ENCODE measurements at places on chromosomes 13 and 19. TPM values are rescaled to one million over a fixed set of nuclear protein-coding genes. Genes with fewer than 3 reads are reported as not detected.

GRCh38 chr13:111202156-111202621, 87.1 kb downstream of the ARHGEF7 start:
- no peak for DNase-seq

HTR2A gene
- total RNA-seq, result not detected

ZNF816 gene
- 24.0 TPM for total RNA-seq

FCAR gene
- total RNA-seq, result not detected

DNA sequence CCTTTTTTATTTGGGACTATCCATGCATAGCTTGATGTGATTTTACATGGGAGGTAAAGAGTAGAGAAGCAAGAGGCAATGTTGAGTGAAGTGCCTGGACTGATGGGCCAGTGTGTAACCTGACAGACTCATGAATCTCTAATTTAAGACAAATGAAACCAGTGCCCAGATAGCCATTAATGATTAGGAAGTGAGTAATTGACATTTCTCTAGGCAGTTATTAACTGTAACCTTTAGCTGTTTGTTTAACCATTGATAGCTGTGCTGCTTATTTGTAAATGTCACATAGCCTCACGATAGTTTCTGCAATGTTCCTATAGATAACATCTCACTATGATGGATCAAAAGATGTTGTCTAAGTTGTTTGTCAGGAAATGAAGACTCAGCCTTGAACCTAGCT, 1047.5 kb upstream of the SPRY2 start:
- no peak for DNase-seq

- peak; percentile 13 for DNase-seq
These were observed 14.4 kb upstream of the FBN3 start for GRCh38 chr19:8163759-8164158.

DNA sequence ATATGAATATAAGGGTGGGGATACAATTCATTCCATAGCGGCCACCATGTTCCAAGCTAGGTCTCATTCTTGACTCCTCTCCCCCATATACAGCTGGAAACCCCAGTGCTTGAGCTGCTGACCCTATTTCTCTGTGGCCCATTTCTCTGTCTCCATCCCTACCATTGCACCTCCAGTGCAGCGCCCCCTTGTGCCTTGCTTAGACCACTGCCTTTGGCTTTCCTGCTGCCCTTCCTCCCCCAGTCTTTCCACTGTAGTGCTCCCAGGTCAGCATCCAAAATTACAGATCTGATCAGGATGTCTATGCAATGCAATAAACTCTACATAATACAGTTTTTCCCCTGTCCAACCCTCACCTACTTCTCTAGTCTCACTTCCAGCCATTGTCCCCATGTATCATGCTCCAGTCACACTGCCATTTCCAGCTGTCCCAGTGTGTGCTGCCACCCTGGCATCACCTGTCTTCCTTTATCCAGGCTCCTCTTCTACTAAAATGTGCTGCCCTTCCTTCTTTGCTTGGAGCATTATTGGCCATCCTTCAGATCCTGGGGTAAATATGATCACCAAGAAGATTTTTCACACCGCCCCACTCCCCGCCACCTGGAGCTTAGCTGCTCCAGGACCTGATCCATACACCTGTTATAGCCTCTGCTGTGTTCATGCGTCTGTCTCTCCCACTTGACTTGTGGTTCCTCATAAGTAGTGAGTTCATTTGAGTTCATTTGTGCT, 199.4 kb upstream of the IPO5 start:
- no peak for DNase-seq

DNA sequence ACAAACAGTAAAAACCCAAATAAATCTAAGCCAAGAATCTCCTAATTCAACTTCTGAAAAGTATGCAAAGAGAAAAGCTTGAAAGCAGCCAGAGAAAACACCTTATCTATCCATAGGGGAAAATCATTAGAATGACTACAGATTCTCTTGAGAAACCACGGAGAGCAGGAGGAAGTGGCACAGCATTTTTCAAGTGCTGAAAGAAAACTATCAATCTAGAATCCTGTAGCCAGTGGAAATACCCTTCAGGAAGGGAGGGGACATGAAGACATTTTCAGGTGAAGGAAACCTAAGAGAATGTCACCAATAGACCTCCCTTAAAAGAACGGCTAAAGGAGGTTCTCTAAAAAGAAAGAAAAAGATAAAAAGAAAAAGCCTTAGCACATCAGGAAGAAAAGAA, 66.2 kb upstream of the XPO4 start:
- no peak for DNase-seq

DNA sequence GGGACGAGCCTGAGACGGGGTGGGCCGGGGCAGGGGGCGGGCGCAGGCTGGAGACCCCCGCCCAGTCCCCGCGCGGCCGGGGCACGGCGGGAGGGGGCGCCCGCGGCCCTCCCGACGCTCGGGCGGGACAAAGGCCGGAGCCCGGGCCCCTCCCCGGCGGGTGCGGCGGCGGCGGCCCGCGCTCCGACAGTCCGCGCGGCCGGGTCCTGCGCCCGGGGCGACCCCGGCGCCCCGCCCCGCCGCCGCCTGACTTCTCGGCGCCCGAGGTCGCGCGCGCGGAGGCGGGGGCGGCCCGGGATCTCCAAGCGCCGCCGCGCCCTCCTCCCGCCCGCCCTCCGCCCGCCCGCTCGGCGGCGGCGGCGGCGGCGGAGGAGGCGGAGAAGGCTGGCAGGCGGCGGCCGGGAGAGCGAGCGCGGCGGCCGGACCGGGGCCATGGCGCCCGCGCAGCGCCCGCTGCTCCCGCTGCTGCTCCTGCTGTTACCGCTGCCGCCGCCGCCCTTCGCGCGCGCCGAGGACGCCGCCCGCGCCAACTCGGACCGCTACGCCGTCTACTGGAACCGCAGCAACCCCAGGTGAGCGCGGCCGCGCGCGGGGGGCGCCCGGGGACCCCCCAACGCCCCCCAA, at the start of gene EFNA2:
EFNA2 (plus strand) TSS at position 137 of the 624 bp plus-strand sequence; CDS start at position 433, 296 bp downstream.
- no peak for DNase-seq

DNA sequence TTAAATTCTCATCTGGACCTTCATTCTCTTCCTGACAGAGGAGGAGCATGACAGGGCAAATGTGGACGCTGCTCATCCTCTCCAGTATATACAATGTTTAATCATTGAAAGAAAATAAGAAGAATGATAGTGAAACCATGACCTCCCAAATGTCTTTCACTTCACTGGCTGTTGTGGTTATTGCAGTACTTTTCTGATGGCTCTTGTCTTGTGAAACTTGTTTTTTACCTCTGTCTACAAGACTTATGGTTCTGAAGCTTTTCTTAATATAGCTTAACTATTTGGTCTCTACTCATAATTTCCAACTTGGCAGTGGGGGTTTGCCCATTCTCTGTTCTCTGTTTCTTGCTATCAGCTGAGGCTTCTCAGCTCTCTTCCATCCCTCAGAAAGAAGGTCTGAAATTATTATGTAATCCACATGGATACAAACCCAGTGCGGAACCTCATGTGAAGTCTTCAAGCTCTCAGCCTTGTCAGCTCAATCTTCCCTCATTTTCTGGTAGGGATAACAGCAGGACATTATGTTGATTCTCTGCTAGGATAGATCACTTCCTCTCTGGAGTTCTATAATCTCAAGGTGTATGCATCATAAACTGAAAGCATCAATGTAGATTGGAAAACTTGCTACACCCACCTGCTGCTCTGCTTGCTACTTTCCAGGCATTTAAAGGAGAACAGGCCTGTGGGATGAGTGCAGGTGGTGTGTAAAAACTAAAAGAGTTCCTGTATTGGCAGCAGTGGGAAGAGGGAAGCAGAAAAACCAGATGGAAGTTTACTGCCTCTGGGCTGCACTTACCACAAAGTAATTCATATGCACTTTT, 250.3 kb upstream of the HTR2A start:
- DNase-seq, result no peak

DNA sequence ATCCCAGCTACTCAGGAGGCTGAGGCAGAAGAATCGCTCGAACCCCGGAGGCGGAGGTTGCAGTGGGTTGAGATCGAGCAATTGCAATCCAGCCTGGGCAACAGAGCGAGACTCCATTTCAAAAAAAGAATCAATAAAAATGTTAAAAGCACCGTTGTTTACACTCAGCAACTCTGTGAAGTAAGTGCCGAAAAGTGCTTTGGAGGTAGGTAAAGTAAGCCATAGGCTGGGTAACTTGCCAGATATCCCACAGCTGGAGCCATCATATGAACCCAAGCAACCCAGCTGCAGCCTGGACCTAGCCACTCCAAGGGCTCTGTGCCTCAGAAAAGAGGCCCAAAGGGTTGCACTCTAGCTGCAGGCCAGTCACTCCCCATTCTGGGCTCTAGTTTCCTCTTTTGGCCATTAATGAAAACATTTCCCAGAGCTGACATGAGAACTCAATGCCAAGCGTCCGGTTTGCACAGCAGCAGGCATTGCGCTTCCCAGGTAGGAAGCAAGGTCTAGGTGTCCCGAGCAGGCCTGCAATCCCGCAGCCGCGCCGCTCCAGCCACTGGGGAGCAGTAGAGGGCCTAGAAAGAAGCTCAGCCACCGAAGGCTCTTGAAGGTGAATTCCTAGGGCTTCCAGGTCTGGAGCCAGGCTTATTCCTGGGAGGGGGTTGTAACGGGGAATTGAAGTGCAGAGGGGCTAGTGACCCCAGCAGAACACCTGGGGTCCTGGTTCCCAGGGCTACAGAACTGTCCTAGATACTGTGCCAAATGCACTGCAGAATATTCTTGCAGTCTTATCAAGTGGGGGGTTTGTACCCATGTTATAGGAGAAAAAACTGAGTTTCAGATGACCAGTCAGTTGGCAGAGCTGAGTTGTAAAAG, 4.1 kb upstream of the CD79A start:
- peak; percentile 72 for DNase-seq

- DNase-seq, result peak; percentile 55
These were observed 4.3 kb downstream of the FAAP24 start for GRCh38 chr19:32976223-32976805.

FUT1 gene
- 16.9 TPM for total RNA-seq

- peak; percentile 47 for DNase-seq
These were observed 37.5 kb upstream of the XPO4 start for GRCh38 chr13:20940083-20940482.

GRCh38 chr13:24056616-24057137, 103.8 kb upstream of the SPATA13 start:
- no peak for DNase-seq

GRCh38 chr19:19217099-19217498, 5.3 kb downstream of the NCAN start:
- peak; percentile 10 for DNase-seq

DNA sequence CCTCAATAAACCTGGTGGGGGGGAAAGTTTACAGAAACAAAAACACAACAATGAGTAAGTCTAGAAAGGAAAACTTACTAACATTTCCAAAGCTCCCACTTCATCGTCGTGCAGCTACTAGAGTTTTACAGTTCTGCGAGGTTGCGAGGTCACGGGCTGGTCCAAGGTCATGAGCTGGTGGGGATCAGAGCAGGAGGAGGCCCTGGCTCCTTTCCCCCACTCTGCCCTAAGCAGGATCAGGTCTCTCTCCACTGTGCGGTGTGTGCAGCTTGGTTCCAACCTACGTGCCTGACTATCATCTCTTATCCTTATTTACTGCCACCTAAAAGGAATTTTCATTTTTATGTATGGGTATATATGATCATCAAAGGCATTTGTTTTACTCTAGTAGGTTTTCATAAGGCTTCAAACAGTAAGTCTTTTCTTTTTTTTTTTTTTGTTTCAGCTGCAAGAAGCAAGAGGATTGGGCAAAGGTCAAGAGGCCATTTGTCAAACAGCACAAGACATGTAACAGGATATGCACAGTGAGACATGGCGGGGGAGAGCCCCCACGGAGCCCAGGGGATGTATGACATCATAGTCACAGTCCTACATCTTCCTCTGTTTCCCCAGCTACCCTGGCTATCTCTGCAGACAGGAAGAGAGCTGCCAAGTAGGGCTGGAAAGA, 76.6 kb upstream of the POMP start:
- DNase-seq, result no peak

- no peak for DNase-seq
These were observed 39.6 kb downstream of the ATP11A start for GRCh38 chr13:112729408-112729807.

POSTN gene
- 1.5 TPM for total RNA-seq
